ENCODE measurements at places on chromosomes 5 and 9.
A peak's percentile ranks its signal among the peaks of the same experiment; 100 is the strongest.

GRCh38 chr5:122327110-122327509 lies 15.1 kb downstream of the SNCAIP start:
- no peak for DNase-seq

GRCh38 chr5:103607346-103607745 lies 44.8 kb upstream of the NUDT12 start:
- no peak for DNase-seq

DNA sequence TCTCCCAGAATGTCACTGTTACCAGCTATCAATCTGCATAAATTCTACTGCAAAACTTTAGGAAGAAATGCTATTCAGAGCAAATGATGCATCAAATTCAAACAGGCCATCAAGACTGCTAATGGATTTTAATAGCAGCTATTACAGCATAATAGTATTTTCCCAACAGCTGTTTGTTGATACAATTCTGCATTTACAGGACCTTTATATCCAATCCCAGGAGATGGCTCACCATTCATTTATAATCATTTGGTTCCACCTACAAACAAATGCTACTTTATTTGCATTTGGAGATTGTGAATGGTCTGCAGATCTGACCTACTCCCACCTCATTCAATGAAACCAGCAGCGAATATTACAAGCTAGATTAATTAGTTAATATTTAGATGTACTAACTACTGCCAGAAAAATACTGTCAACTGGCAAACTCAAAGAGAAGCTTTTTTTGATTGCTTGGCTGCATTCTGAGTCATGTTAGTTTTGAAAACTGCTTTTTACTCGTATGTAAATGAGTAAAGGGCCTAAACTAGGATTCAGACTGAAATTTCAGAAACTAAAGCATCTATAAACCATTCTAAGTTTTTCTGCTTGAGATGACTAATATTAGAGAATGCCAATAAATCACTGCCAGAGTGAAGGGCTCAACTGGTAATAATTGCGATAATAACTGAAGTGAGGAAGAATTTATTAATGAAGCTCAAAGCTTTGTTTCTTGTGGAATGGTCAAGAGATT lies 7.1 kb upstream of the PCA3 start:
- DNase-seq = no peak

DNA sequence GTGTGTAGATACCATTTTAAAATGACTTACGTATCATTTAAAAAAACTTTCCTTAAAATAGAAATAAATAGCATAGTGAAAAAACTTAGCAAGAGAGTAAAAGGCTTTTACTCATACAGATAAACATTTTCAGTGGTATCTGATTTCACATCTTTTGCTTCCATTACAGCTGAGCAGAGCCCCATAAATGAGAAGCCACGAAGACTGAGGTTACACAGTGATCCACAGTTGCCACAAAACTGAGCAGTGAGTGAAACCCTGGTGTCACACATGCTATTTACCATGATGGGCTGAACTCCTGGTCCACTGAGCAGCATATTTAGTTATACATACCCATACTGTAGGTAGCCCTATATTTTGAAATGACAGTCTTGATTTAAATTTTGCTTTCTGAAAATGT lies 401.2 kb downstream of the KIAA0825 start:
- DNase-seq = no peak

- no peak for DNase-seq
Measured at GRCh38 chr9:91187965-91188344, 173.8 kb downstream of the AUH start.

DNA sequence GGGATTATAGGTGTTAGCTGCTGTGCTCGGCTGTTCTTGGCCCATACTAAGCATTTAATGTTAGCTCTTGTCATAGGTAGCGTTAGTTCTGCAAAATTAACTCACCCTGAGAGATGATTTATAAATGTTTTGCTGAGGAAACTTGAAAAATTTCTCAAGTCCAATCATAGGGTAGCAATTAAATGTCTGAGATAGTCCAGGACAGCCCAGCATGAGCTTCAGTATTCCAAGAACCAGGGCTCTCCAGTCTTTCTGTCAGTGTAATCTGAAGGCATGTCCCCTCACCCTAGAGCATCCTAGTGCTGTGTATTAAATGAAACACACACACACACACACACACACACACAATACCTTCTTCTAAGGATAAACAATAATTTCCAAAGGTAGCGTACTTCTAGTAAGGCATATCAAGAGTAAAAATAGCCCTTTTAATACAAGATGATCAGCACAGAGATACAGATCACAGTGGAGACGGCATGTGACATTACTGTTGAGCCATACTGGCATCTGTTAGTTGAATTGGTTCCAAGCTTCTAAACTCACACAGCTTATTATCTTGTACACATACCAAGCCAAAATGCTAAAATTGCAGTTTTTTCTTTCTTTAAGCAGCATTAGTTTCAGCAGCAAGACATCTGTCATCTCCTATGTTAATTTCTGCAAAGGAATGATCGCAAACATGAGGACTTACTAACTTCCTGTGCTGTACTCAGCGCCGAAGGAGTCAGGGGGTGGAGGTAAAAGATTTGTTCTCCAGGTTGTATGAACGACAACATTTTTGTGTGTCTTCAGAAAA lies 46.3 kb upstream of the JMY start:
- DNase-seq = no peak

GRCh38 chr5:124289641-124290311 lies 456.7 kb downstream of the ZNF608 start:
- DNase-seq = no peak

DNA sequence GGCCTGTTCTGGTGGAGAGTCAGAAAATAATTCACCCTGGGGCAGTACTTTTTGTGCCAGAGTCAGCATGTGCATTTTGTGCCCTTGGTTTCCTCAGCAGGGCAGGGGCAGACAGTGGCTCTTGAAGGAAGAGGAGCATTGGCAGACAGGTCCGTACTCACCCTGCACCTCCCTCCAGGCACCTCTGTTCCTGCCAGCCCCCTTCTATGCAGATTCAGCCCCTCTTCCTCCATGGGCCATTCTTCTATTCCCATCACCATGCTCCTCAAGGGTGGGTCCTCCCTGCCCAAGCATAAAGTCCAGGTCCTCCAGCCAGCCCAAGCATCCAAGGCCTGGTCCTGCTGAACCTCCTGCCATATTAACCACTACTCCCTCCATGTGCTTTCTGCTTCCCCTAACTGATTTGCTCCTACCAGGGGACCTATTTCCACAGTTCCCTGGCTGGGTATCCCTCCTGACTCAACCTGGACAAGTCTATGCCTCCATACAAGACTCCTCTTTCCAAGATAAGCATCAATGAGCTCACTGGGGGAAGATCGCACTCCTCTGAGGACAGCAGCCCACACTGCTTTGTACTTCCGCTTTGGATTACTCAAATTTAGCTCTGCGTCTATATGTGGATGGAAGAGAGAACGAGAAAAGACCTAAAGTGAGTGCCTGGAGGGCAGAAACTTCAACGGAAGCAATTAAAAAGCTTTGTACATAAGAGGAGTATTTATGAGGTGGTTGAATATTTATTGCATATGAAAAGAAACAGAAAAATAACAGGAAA lies 9.3 kb upstream of the ACSL6 start:
- DNase-seq = no peak

DNA sequence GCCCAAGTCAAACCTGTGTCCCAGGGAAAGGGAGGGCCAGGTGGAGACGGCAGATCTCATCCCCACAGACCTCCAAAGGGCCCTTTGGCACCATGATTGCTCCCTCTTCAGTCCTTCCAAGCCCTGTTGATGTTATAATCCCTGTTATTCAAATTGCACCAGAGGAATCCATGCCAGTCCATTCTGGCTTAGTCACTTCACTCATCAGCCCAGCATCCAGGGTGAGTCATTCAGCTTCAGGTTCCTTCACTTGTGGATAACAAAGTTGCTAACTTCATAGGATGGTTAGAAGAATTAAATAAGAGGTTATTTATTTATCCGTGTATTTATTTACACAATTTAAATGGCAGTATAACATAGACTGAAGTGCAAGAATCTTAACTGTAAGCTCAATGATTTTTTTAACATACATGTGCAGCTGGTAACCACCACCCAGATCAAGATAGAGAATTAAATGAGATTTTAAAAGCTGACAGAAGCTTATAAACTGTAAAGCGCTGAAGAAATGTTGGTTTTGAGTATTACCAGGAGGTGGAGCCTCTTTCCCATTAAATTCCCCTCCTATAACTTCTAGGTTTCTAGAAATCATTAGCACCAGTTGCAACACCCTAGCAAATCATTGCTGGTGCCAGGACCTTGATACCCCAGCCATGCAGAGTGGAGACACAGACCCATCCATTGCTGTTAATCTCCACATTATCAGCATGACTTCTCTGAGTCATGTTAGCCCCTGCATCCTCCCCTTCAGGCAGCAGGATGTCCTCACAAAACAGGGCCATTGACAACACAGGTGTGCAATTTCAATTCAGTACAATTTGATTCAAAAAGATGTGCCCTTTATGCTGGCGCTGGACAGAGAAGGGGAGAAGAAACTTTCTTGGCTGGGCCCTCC lies 77.4 kb downstream of the SEC61B start:
- no peak for DNase-seq

DNA sequence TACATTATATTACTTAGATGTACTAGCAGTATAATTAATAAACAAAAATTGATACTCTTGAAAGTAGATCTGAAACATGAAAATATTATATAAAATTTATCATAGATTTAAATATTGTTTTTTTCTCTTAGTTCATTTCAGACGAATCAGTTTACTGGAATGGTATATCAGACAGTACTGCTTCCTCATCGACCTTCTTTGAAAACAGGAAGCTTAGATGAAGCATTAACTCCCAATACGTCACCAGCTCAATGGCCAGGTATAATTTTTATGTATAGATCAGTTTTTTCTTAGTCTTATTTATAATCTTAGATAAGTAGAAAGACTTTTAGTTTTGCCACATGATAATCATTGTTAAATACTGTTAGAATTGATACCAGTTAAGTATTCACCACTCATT lies 106.3 kb downstream of the DMXL1 start:
- no peak for DNase-seq

GRCh38 chr5:91742550-91742949 lies 359.4 kb upstream of the ARRDC3 start:
- no peak for DNase-seq

- peak; percentile 81 for DNase-seq
Measured at GRCh38 chr5:172716796-172717313, 54.1 kb downstream of the DUSP1 start.

- no peak for DNase-seq
Measured at GRCh38 chr5:88193896-88194295, 74.7 kb downstream of the TMEM161B start.

DNA sequence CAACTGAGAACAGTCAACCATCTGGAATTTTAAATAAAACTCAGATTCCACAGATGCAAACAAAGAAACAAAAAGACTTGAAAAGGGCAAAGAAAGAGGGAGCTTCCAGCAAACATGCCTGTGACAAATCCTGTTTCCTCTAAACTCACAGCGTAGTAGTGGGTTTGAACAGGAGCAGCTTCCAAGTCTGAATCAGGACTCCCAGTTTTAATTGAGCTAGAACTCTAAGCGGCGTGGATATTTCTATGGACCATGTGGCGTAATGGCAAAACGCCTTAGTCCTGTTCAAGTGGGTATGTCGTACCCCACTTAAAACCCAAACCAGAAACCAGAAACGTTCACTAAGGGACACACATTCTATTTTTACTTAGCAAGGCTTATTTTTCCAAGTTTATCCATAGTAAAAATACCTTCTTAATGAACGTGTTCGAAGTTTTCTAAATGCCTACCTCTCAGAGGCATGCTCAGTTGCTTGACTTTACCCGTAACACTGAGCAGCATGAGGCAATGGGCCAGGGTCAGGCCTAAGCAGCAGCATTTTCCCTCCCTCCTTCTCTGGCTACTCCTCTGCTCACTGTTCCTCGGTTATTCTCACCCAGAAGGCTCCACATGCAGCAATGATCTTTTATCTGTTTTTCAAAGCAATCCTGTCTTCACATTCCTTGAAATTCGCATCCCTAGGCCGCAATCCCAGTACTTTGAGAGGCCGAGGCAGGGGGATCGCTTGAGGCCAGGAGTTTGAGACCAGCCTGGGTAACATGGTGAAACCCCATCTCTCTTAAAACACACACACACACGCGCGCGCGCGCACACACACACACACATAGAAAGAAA lies 77.9 kb downstream of the FNBP1 start:
- DNase-seq = no peak

- no peak for DNase-seq
Measured at GRCh38 chr5:74179179-74179578, 461.3 kb downstream of the ENC1 start.

DNA sequence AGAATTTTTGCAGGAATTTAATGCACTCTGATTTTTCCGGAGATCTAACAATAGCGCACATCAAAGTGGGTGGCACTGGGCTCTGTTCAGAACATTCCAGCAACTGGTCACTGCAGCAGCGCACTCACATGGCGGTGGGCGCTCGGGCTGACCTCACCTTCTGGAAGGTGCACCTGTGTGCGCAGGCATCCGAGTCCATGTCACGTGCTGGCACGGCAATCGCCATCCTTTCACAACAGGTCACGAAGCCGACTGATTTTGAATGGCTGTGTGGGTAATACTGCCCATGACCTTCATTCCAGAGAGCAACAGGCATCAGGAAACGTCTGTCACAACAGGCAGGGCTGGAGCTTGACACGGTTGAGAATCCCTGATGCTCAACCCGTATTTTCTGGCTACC lies 18.7 kb upstream of the CLPTM1L start:
- no peak for DNase-seq

GRCh38 chr5:143481697-143482531 lies 78.4 kb upstream of the NR3C1 start:
- no peak for DNase-seq

DNA sequence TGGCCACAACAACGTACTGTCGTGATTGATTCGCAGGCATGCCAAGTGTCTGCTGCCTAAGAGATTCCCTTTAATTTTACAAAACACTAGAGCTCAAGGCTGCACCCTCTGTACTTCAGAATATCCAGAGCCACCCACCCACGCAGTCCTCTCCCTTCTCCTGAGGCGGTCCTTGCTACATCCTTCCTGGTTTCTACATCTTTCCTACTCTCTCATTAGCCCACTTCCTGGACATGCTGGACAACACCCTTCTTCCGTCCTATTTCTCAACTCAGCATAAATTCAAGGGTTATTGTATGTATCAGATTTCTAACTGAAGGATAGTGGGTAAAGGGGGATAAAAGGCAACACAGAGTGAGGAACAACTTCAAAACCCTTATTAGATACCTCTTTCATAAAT lies 148.4 kb upstream of the MAP3K1 start:
- no peak for DNase-seq

- no peak for DNase-seq
Measured at GRCh38 chr5:175464942-175465233, 13.5 kb upstream of the SFXN1 start.

DNA sequence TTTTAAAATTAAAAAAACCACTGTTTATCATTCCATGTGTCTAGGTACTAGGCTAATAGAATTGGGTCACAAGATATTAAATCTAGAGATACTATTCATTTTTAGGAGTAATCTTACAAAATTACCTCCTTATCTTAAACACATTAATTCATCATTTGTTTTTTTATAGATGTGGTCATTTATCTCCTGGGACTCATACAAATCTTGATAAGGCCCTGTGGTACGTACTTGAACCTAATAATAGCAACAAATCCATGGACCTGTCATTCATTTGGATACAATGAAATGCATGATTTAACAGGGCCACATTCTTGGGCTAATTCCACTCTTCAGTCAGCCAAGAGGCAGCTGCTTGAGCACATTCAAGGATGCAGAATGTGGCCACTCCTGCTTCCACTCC lies 66.4 kb upstream of the MARCHF11 start:
- no peak for DNase-seq

- DNase-seq = no peak
Measured at GRCh38 chr5:36631154-36631553, 24.7 kb downstream of the SLC1A3 start.
